ENCODE measurements at places on chromosomes 4 and X. TPM values are rescaled to one million over a fixed set of nuclear protein-coding genes. Genes with fewer than 3 reads are reported as not detected.
A peak's percentile ranks its signal among the peaks of the same experiment; 100 is the strongest.

DNA sequence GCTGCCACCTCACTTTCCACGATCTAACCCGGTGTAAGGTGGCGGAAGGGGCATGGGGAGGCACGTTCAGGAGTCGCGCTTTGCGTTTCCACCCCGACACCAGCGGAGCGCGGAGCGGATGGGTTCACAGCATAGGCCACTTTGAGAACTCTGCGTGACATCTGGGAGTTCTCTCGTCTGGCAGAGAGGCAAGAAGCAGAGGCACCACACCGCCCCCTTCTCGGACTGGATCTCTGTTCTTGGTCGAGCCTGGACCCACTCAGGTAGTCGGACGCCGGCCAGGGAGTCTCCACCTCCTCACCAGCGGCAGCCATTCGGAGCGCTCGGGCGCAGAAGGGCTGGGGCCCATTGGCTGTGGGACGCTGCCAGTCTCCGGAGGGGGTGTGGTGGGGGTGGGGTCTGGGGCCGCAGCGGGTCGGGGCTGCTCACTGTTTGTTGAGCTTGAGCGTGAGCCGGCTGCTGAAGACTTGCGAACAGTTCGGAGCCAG is at the start of gene DACH2:
TSS of gene DACH2 (plus strand) at position 428 of the 488 bp plus-strand sequence.
- no peaks in the 10 kb centered on the region for H3K4me1 ChIP-seq
- no peaks in the 10 kb centered on the region for H3K36me3 ChIP-seq
- DNase-seq, result peak; percentile 54
- H3K27me3 ChIP-seq, result peaks cover 5% of the 10 kb centered on the region
- H3K27ac ChIP-seq, result no peak within 1 kb of the TSS
- H3K4me3 ChIP-seq, result peak within 1 kb of the TSS; percentile 63

- H3K36me3 ChIP-seq, result no peaks in the 10 kb centered on the region
- no peaks in the 10 kb centered on the region for H3K27me3 ChIP-seq
- H3K4me1 ChIP-seq, result peaks cover 48% of the 10 kb centered on the region
- H3K27ac ChIP-seq, result peak overlapping the region; percentile 41
- DNase-seq, result no peak
These were observed 10.1 kb downstream of the SORCS2 start for GRCh38 chr4:7202411-7202810.

DNA sequence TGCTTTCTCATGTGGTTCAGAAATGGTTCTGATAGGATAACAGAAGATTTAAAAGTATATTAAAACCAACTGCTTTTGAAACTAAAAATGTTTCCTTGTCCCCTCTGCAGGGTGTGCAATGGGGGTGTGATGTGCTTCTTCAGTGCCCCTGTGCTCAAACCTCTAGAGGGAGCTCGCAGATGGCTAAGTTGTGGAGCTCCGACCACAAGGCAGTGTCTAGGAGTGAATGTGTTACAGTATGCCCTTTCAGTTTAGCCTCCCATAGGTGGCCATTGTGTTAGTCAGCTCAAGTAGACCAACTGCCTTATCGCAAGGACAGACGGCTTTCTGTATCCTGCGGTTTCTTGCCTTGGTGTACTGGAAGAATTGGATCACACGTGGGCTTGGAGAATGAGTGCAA is 130.5 kb downstream of the TENT5D start:
- H3K36me3 ChIP-seq, result no peaks in the 10 kb centered on the region
- no peak overlapping the region for H3K4me3 ChIP-seq
- DNase-seq, result peak; percentile 36
- no peaks in the 10 kb centered on the region for H3K4me1 ChIP-seq
- no peak overlapping the region for H3K27ac ChIP-seq

- no peaks in the 10 kb centered on the region for H3K27me3 ChIP-seq
- H3K4me1 ChIP-seq, result no peaks in the 10 kb centered on the region
- H3K27ac ChIP-seq, result no peak overlapping the region
- no peaks in the 10 kb centered on the region for H3K36me3 ChIP-seq
These were observed 1046.5 kb downstream of the FAT4 start for GRCh38 chr4:126361287-126361686.

DNA sequence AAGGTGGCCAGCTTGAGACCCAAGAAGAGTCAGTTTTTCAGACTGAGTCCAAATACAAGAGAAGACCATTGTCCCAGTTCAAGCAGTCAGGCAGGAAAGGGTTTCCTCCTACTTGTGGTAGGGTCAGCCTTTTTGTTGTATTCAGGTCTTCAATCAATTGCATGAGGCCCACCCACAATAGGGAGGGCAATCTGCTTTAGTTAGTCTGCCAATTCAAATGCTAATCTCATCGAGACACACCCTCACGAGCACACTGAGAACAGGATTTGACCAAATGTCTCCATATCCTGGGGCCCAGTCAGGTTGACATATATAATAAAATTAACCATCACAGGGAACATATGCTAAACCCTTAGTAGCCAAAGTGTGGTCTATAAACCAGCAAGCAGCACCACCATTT is 75.3 kb upstream of the FRMPD3 start:
- H3K4me3 ChIP-seq, result no peak overlapping the region
- no peaks in the 10 kb centered on the region for H3K36me3 ChIP-seq
- no peak overlapping the region for H3K27ac ChIP-seq
- no peak for DNase-seq
- no peaks in the 10 kb centered on the region for H3K27me3 ChIP-seq

GRCh38 chr4:101992446-101992845 is 201.9 kb downstream of the BANK1 start:
- no peak for DNase-seq
- no peak overlapping the region for H3K4me3 ChIP-seq
- H3K4me1 ChIP-seq, result 0 out of 2 replicates have a peak, but pooled peaks cover 4% of the 10 kb centered on the region
- H3K36me3 ChIP-seq, result no peaks in the 10 kb centered on the region
- H3K27ac ChIP-seq, result no peak overlapping the region

GRCh38 chr4:23769406-23769805 is 120.4 kb downstream of the PPARGC1A start:
- H3K36me3 ChIP-seq, result no peaks in the 10 kb centered on the region
- no peaks in the 10 kb centered on the region for H3K27me3 ChIP-seq
- H3K4me1 ChIP-seq, result no peaks in the 10 kb centered on the region
- no peak overlapping the region for H3K4me3 ChIP-seq

DNA sequence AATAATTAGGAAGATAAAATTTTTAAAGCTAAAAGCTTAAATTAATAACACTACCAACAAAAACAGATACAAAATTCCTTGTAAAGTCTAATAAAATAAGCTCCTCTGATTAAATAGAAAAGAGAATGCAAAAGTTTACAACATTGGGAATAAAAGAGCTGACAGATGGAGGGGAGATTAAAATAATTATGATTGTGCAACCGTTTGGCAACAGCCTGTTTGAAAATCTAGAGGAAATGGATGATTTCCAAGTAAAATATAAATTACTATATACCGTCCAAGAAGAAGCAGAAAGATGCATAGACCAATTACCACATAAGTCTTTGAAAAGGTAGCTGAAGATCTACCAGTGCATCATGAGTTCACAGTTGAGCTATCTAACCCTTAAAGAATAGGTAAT is 46.4 kb upstream of the VBP1 start:
- H3K27ac ChIP-seq, result no peak overlapping the region
- H3K36me3 ChIP-seq, result no peaks in the 10 kb centered on the region
- no peak overlapping the region for H3K4me3 ChIP-seq
- 0 out of 2 replicates have a peak, but pooled peaks cover 4% of the 10 kb centered on the region for H3K27me3 ChIP-seq

DNA sequence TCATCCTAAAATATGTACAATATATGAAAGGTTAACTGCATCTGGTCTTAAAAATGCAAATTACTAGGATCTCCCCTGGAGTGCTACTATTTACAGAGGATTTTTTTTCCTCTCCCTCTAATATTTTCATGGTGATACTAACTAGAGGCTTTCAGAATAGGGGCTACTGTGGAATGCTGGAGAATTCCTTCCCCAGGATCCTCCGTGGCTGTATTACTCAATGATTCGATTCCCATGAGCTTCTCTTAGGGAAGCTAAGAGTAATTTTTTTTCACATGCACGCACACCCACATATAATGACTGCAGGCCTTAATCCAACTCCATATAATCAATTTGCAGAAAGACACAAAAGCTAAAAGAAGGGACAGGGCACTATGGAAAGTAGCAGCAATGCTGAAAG is 184.7 kb downstream of the ARHGAP6 start:
- H3K4me3 ChIP-seq, result no peak overlapping the region
- H3K4me1 ChIP-seq, result peaks cover 19% of the 10 kb centered on the region
- DNase-seq, result no peak
- no peaks in the 10 kb centered on the region for H3K36me3 ChIP-seq
- no peaks in the 10 kb centered on the region for H3K27me3 ChIP-seq
- no peak overlapping the region for H3K27ac ChIP-seq

GRCh38 chrX:30521440-30522182 is 56.0 kb downstream of the TASL start:
- H3K4me3 ChIP-seq, result no peak overlapping the region
- H3K36me3 ChIP-seq, result no peaks in the 10 kb centered on the region
- peak overlapping the region; percentile 19 for H3K27ac ChIP-seq
- H3K27me3 ChIP-seq, result no peaks in the 10 kb centered on the region

- no peaks in the 10 kb centered on the region for H3K27me3 ChIP-seq
- H3K27ac ChIP-seq, result peak within 1 kb of the TSS; percentile 96
- no peak for DNase-seq
- H3K4me3 ChIP-seq, result peak within 1 kb of the TSS; percentile 89
- H3K36me3 ChIP-seq, result no peaks in the 10 kb centered on the region
- H3K4me1 ChIP-seq, result peaks cover 19% of the 10 kb centered on the region
These were observed at the start of gene OTUD5 for GRCh38 chrX:48957477-48957826. Gene OTUD5, minus strand, starts transcription at chrX:48957607. Its CDS starts 37 bp downstream, at chrX:48957570.

GRCh38 chr4:79399076-79399475 is 9.0 kb downstream of the GK2 start:
- no peak for DNase-seq
- H3K4me1 ChIP-seq, result no peaks in the 10 kb centered on the region
- no peaks in the 10 kb centered on the region for H3K36me3 ChIP-seq
- H3K27ac ChIP-seq, result no peak overlapping the region
- H3K4me3 ChIP-seq, result no peak overlapping the region

- no peaks in the 10 kb centered on the region for H3K36me3 ChIP-seq
- peak; percentile 94 for DNase-seq
- H3K4me3 ChIP-seq, result peak overlapping the region; percentile 38
- peak overlapping the region; percentile 98 for H3K27ac ChIP-seq
These were observed 191.4 kb downstream of the SPRY1 start for GRCh38 chr4:123587983-123588494.

DNA sequence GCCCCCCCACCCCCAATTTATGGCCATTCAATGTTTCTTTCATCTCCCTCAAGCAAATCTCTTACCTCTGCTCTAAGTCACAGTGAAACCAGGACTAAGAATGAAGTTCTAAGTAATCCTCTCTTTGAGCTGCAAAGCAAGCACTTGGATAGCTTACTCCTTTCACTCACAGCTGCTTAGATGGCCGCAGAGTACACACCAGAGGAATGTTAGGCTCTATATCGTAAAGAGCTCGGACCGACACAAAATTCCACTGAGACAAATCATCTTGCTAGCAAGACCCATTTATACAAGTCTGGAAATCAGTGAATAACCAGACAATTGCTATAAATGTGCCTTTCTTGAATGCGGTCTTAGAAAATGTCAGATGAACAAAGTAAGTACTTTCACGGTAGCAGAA is 135.0 kb downstream of the IDS start:
- H3K27me3 ChIP-seq, result no peaks in the 10 kb centered on the region
- H3K4me1 ChIP-seq, result no peaks in the 10 kb centered on the region
- no peak for DNase-seq
- H3K27ac ChIP-seq, result no peak overlapping the region
- no peak overlapping the region for H3K4me3 ChIP-seq

- H3K4me1 ChIP-seq, result no peaks in the 10 kb centered on the region
- DNase-seq, result no peak
- H3K36me3 ChIP-seq, result no peaks in the 10 kb centered on the region
- no peak overlapping the region for H3K4me3 ChIP-seq
- no peak overlapping the region for H3K27ac ChIP-seq
These were observed 14.5 kb upstream of the ENPP6 start for GRCh38 chr4:184232202-184232601.

- H3K27me3 ChIP-seq, result peaks cover 24% of the 10 kb centered on the region
- H3K36me3 ChIP-seq, result no peaks in the 10 kb centered on the region
- no peaks in the 10 kb centered on the region for H3K4me1 ChIP-seq
- no peak for DNase-seq
- no peak overlapping the region for H3K27ac ChIP-seq
- no peak overlapping the region for H3K4me3 ChIP-seq
These were observed 74.6 kb upstream of the NALF2 start for GRCh38 chrX:69429339-69430015.

DNA sequence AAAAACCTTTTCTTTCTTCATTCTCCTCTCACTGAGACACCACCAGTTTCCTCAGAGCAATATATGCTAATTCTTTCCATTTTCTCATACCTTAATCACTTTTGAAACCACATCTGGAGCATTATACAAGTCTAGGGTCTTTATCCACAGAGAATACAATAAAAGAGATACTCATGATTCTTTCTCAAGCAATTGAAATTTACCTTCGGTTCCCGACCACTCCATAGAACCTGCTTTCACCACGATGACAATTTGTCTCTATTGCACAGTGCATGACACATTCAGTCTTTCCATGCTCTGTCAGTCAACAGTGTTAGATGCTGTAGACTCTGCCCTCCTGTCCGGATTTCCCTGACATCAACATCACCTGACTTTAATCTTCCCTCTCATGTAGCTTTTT is 409.3 kb upstream of the NWD2 start:
- H3K4me3 ChIP-seq, result no peak overlapping the region

DNA sequence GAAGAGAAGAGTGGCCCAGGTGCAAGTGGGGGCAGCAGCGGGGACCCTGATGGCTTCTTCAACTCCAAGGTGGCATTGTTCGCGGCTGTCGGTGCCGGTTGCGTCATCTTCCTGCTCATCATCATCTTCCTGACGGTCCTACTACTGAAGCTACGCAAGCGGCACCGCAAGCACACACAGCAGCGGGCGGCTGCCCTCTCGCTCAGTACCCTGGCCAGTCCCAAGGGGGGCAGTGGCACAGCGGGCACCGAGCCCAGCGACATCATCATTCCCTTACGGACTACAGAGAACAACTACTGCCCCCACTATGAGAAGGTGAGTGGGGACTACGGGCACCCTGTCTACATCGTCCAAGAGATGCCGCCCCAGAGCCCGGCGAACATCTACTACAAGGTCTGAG is 11.4 kb downstream of the EFNB1 start:
- peaks cover 23% of the 10 kb centered on the region for H3K36me3 ChIP-seq
- H3K27me3 ChIP-seq, result no peaks in the 10 kb centered on the region
- H3K27ac ChIP-seq, result no peak overlapping the region
- DNase-seq, result no peak
- H3K4me1 ChIP-seq, result peaks cover 15% of the 10 kb centered on the region

DNA sequence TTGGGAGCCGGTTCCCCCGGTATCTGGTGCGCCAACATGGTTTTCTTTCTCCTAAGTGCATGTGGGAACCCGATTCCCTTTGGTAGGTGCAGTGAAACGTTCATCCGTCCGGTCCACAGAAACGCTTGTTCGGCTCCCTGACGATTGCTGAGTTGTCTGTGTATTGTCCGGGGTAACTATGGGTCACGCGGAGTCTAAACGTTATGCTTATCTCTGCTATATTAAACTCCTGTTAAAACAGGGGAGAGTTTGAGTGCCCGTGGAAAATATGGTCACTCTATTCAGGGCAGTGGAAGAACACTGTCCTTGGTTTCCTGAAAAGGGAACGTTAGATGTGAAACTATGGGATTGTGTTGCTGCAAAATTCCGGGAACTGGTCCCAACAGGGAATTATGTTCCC is 32.4 kb upstream of the MGST2 start:
- no peak overlapping the region for H3K27ac ChIP-seq
- peak overlapping the region; percentile 71 for H3K4me3 ChIP-seq
- peak; percentile 11 for DNase-seq
- H3K27me3 ChIP-seq, result no peaks in the 10 kb centered on the region
- peaks cover 13% of the 10 kb centered on the region for H3K4me1 ChIP-seq

- no peaks in the 10 kb centered on the region for H3K36me3 ChIP-seq
- no peak overlapping the region for H3K4me3 ChIP-seq
These were observed 476.1 kb downstream of the IL15 start for GRCh38 chr4:142112451-142112850.

- no peaks in the 10 kb centered on the region for H3K4me1 ChIP-seq
- H3K27ac ChIP-seq, result no peak overlapping the region
- peak; percentile 35 for DNase-seq
- H3K27me3 ChIP-seq, result no peaks in the 10 kb centered on the region
These were observed 17.6 kb downstream of the ADRA2C start for GRCh38 chr4:3783693-3784306.

Gene SLC49A3
- total RNA-seq, result not detected

Gene SULT1E1
- not detected for total RNA-seq

Gene SMARCA1
- 34.8 TPM for total RNA-seq

Gene LRCH2
- total RNA-seq, result 0.11 TPM
